ENCODE measurements at places on chromosomes 16 and 17.

DNA sequence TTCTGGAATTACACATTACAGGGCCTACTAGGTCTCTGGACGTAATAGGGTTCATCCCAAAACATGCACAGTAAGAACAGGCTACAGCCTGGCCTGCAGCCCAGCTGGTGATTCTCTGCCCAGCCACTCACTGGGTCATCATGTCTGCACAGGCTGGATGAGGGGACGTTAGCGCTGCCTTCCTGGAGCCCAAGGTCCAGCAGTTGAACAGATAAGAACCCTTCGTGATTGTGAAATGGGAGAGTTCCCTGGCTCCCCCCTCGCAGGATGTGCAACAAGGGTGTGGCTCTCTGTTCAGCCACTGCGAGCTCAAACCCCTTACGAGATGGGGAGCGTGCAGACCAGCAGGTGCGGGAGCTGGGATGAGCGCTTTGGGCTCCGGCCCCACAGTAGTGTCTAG is 200.0 kb upstream of the CDH5 start:
- DNase-seq: no peak

GRCh38 chr16:8851761-8852403 is 16.9 kb downstream of the CARHSP1 start:
- no peak for DNase-seq

- no peak for DNase-seq
These were observed 17.4 kb downstream of the WNT9B start for GRCh38 chr17:46868689-46869187.

- no peak for DNase-seq
These were observed 94.3 kb downstream of the TBC1D16 start for GRCh38 chr17:79941088-79942010.

- DNase-seq: no peak
These were observed 209.1 kb downstream of the SPECC1 start for GRCh38 chr17:20218272-20218671.

All from fibroblast of skin of scalp (primary cell).